Epithelial cell of umbilical artery (primary cell): ENCODE measurements at places on chromosomes 11 and 22. TPM values are rescaled to one million over a fixed set of nuclear protein-coding genes. Genes with fewer than 3 reads are reported as not detected.

TMEM191C gene
- total RNA-seq: 0.61 TPM in 1 of 2 replicates, not detected in the other

SLCO2B1 gene
- total RNA-seq: 0.30 TPM in 1 of 2 replicates, not detected in the other

NXPE2 gene
- 0.15 TPM in 1 of 2 replicates, not detected in the other for total RNA-seq

OR5T3 gene
- total RNA-seq: not detected in 2 replicates

ME3 gene
- 51.3 and 87.7 TPM in 2 replicates for total RNA-seq
